NCI-H446 treated with DMSO at 0.1 percent for 48 hours (cell line): ENCODE measurements at places on chromosomes 5 and 9.
A peak's percentile ranks its signal among the peaks of the same experiment; 100 is the strongest.

- DNase-seq = no peak
Measured at GRCh38 chr9:1096155-1096964, 46.2 kb downstream of the DMRT2 start.

DNA sequence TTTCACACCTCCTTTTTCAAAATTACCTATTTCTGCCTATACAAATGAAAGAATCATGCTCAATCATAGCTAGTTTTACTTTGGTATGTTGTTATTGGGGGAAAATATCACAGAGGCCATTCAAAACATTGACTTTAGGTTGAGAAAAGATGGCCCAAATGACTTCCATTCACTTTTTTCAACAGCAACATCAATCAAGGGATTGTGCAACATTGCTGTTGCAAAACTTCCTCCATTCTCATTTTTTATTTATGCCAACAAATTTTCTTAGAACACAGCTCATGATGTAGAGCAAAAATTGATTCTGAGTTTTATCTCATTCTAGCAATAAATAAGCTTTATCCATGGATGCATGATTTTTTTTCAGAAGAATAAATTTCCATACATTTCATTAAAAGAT lies 93.6 kb upstream of the RORB start:
- no peak for DNase-seq

- no peak for DNase-seq
Measured at GRCh38 chr5:56088967-56089829, 94.4 kb upstream of the IL6ST start.

GRCh38 chr9:76580820-76581219 lies 121.8 kb downstream of the GCNT1 start:
- DNase-seq = no peak

DNA sequence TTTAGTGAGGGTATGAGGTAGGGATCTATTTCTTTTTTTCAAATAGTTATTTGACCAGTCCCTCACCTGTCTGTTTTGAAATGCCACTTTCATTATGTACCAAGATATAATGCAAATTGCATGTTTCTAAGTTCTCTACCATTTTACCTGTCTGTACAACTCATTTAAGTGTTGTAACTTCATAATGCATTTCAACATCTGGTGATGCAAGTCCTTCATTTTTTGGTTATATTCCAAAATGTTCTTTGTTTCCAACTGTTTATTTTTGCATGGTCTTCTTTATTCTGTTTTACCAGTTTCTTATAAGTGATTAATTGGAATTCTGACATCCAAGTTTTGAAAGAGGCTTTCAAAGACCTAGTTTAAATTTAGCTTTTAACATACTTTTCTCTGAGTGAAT lies 26.8 kb downstream of the TDRD7 start:
- DNase-seq = no peak

GRCh38 chr9:14529629-14530028 lies 163.6 kb downstream of the ZDHHC21 start:
- peak; percentile 100 for DNase-seq

DNA sequence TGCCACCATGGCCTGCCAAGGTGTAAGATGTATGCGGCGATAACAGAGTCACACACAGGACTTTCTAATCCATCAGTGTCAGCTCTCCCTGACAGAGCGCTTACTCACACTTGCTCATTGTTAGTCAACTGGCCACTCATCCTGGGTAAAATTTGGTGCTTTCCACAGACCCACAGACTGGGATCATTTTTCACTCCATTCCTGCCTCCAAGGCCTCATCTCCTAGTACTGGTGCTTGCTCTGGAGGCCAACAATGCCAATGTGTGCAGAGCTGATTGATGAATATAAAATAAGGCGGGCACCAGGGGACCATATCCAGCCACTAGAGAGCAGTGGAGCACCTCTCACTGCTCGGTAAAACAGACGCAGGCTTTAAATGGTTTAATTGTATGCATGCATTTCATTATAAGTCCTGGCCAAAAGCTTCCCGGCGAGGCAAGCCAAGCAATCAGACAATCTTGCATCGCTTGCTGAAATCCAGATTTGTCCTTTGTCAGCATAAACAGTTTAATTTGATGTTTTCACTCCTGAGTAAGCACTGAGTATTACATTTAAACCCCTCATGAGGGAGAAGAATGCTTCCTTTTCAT lies 22.3 kb downstream of the PSMB7 start:
- peak; percentile 48 for DNase-seq

DNA sequence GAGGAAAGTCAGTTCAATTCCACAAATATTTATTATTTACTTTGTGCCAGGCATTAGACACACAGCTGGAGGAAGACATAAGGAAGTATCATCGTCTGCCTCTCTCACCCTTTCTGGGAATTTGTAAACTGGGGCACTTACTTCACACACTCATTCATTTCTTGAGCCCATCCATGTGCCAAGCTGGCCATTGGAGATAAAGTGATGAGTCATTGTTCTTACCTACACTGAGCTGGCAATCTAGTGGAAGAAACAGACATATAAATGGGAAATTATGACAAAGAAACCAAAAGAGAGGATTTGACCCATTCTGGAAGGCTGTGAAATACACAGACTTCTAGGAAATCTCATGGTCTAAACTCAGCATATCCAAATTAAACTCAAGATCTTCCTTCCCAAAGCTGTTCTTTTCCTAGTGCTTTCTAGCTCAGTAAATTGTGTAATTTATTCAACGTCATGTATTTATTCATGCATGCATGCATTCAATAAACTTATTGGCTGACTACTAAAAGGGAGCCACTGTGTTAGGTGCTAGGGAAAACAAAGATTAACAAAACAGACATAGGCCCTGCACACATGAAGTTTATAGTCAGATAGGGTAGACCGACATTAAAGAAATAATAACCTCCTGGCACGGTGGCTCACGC lies 65.3 kb downstream of the SH3RF2 start:
- no peak for DNase-seq

GRCh38 chr5:88128813-88129212 lies 139.8 kb downstream of the TMEM161B start:
- no peak for DNase-seq

DNA sequence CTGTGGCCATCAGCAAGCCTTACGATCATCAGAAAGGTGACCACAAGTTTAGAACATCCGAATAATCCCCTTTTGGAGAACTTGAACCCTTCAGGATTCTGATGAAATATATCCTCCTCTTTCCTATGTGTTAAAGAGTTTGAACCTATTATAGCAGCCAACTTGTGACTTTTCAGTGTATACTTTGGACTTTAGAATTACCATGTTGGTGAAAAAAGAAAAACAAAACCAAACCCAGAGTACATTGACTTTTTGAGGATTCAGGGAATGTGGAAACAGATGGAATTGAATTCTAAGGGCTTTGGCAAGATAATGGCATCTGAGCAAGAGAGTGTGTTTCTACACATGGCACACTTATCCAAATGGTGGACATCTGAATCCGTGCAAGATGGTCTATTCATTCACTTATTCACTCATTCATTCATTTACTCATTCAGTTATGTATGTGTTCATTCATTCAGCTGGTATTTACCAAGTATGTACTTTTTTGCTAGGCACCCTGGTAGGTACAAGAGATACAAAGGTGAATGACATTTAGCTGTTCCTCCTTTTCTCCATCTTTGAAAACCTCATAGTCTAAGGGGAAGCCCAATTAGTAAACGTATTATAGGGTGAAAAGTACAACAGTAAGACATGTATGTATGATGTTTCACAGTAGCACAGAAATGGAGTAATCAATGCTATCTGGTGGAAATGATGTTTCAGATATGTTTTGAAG lies 91.8 kb downstream of the PRDM6 start:
- DNase-seq = no peak

GRCh38 chr9:22107202-22108045 lies 98.3 kb upstream of the CDKN2B start:
- no peak for DNase-seq

GRCh38 chr5:132887283-132887682 lies 13.8 kb downstream of the LEAP2 start:
- DNase-seq = no peak

DNA sequence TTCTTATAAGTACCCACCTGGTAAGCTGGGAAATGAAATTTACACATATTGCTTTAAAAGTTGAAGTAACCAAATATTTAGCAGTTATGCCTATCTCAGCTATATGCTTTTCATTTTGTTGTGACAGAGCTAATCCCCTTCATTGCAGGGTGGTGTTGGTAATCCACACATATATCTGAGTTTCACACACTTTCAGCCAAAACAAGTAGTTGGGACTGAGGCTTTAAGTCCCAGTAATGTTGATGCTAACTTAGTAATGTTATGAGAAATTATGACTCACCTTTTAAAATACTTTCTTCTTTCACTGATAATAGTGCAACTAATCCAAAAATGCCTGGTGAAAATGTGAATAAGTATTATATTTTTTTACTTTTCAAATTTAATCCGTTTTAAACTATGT lies 19.2 kb upstream of the RICTOR start:
- DNase-seq = no peak

DNA sequence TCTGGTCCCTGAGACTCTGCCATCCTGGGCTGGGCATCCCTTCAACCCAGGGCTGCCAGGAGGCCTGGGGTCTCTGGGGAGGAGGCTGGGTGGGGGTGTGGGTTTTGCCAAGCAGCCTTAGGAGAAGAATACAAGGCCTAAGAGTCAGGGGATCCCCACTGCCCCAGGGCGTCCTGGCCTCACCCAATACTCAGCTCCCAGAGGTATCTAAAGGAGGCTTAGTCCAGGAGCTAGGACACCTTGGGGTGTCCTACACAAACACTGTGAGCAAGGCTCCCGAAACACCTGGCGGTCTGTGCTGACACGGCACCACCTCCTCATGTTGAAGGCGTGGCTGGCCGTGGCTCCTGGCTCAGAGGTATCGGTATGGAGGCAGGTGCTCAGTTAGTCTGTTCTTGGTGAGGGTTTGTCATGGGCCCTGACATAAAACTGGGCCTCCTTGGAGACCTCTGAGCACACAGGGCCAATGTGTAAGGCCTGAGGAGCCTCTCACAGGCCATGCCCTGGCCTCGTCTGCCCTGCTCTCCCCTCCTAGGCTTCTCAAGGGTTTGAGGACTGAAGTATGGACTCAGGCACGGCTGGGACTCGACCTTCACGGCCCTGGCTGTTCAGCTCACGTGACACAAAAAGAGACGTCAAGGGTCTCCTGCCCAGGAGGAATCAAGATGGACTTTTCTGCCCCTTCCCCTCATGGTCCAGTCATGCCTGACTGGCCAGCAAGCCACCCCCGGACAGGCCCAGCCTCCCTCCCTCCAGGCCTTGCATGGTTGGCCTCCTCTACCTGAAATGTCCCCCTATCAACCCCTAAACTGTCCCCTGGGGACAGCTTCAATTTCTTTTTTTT lies 277.3 kb downstream of the FSTL4 start:
- DNase-seq = no peak

DNA sequence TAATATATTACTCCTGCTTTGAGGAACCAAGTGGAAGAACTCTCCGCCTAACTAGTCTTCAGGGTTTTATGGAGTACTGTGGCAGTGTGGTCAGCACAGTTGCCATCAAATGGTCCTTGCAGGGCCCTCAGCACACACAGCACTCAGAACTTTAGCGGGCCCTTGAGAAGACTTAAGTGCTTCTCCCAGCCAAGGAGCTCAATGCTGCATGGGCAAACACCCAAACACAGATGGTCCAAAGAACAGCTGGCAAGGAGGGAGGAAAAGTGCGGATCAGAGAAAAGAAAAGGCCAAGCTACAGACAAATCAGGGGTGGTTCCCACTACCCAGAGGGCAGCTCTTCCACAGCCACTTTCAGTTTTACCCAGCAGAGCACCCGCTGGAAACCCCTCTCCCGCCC lies 98.6 kb downstream of the SPOCK1 start:
- no peak for DNase-seq

DNA sequence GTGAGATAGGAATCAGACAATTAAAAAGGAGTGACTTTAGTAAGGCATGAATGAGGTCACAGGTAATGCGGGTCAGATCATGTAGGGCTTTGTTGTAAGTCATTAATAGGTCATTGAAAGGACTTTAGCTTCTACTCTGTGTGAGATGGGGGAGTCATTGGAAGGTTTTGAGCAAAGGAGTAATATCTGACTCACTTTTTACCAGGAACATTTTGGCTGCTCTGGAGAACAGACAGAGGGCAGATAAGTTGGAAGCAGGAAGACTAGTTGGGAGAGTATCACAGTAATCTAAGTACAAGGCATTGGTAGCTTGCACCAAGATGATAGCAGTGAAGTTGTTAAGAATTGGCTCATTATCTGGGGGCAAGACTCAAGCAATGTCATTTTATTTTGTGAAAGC lies 37.4 kb downstream of the KIF2A start:
- no peak for DNase-seq

GRCh38 chr5:124034963-124035362 lies 523.0 kb downstream of the CSNK1G3 start:
- DNase-seq = no peak

DNA sequence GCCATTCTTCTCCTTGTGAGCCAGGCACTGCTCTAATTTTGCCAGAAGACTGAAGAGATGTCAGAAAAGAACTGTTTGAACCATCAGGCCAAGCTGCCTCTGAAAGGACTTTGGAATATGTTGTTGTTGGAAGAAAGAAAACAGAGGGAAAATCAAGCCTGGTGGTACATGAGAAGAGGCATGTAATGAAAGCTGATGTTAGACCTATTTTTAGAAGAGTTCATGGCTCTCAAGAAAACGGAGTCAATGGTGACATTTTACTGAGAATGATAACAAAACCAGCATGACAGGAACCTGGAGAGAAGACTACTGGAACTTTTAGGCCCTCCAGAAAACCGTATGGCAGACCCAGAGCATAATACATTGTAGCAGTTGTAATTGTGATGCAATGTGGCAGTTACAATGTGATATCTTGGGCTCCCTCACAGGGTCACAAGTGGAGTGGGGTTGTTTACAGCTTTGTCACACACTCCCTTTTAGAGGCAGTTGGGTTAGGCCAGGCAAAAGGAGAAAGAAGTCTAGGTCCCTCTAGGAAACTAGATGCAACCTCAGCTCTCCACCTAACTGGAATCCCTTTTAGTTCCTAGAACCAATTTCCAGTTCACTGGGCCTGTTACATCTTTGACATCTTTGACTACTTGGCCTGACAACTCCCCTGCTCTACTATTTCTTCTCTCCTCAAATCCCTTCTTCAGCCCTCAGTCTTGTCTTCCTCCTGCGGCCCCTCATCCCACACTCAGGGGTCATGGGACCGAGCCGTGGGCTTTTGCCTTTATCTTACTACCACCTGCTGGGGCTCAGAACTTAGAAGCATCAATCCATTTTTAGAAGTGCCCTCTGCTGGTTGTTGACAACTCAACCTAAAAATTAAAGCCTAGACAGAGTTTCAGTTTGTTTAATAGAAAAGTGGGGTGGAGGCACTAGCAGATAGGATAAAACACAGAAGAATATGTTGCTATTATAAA lies 61.2 kb upstream of the JAK2 start:
- no peak for DNase-seq

GRCh38 chr5:57626703-57627102 lies 144.1 kb upstream of the ACTBL2 start:
- no peak for DNase-seq

DNA sequence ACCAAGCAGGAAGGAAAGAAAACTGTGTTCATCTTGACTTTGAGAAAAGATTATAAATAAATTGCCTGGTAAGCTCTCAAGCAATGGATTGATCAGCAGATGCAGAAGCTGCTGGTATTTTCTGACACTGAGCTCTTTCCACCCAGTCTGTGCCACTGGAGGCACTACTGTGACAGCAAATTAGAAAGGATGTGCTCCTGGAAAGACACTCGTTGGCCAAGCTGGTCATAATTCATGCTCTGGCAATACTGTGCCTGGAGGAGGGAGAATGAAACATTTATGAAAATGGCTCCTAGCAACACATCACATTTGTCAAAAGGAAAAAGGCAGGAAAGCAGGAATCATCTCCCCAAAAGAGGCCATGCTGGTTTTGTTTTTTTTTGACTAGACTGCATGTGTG lies 84.2 kb downstream of the CAVIN4 start:
- no peak for DNase-seq
